Heart right ventricle (tissue), 16 donors: ENCODE measurements at places on chromosomes 7 and 10. TPM values are rescaled to one million over a fixed set of nuclear protein-coding genes. Genes with fewer than 3 reads are reported as not detected.

GRCh38 chr10:58217612-58218011 lies 50.1 kb downstream of the IPMK start:
- DNase-seq = no peak

- no peak for DNase-seq
Measured at GRCh38 chr7:158811894-158812293, 17.4 kb downstream of the ESYT2 start.

DNA sequence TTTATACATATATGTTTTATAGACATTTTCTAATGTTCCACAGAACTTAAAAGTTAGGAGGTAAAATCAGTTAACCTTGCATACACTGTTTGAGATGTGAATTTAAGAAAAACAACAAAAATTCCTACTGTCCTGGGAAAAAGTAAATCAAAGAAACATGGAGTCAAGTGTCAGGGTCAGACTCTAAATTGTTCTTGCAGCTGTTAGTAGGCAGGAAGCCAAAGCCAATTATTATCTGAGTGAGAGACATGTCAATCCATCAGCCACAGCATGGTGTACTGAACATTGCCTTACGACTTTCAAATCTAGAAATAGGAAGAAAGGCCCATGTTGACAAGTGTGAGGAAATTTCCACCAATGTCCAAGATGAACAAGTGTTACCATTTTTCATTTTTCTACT lies 461.2 kb upstream of the MBL2 start:
- no peak for DNase-seq

- DNase-seq = no peak
Measured at GRCh38 chr10:78619115-78619851, 449.5 kb upstream of the ZMIZ1 start.

DNA sequence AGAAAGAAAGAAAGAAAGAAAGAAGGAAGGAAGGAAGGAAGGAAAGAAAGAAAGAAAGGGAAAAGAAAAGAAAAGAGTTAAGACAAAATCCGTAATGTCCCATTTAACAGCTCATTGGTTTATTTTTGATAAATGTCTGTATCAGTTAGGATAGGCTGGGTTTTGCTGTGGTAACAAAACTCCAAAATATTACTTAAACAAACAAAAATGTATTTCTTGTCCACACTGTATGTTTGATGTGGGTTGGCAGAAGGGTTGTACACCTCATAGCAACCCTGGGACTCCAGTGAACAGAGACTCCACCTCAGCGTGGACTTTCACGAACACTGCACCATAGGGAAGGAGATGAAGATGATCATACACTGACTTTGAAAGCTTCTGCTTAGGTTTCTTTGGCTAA lies 59.6 kb downstream of the PPP1R3C start:
- no peak for DNase-seq

- DNase-seq = no peak
Measured at GRCh38 chr10:107618504-107618994, 454.0 kb upstream of the SORCS1 start.

DNA sequence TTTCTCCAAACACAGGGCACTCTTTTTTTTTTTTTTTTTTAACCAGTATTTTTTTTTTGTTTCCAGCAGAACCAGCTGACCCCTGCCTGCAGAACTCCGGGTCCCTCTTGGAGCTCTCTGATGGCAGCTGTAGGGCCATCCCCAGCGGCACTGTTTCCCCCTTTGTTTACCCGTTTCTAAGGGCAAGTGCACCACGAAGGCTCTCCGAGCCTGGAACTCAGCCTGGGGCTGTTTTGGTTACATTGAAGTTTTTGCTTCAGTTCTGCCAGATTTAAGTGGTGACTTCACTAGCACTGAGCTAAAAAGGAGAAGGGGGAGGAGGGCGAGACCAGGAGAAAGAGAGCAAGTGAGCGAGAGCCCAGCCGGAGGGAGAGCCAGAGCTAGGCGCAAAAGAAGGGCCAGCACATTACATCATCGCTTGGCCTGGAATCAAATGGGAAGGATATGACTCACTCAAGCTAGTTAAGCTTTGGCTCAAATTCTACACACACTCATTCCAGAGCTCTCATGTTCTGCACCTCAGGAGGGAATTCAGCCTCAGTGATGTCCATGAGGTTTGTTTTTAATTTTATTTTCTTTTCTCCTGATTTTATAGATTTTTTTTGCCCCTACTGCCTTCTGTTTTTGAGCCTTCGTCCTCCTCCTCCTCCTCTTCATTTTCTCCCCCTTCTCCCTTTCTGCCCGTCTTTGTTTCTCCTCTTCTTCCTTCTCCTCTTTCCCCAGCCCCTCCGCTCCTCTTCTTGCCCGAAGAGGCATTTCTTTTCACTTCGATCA lies 272.3 kb downstream of the TRIL start:
- peak; percentile 99 for DNase-seq

GRCh38 chr10:71613261-71613777 lies 106.3 kb downstream of the C10orf105 start:
- no peak for DNase-seq

CCDC172 gene
- not detected for total RNA-seq

DNA sequence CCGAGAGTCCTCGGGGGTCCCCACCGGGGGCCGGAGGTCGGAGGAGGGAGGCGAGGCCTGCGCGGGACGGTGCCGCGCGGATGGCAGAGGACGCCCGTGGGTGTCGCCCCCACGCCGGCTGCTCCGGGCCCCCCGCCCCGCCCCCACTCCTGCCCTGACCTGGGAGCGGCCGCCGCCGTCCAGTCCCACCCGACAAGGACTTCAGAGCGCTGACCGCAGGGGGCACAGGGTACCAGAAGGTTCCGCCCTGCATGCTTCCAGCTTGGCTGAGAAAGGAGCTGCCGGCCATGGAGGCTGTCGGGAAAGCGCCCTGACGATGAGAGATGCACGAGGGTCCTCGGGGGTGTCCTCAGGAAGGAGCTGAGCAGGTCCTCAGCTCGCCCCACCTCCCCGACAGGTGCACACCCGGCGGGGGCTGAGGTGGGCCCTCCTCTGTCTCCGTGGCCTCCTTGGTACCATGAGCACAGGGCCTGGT lies 57.0 kb upstream of the DNAJB6 start:
- DNase-seq = no peak

DNA sequence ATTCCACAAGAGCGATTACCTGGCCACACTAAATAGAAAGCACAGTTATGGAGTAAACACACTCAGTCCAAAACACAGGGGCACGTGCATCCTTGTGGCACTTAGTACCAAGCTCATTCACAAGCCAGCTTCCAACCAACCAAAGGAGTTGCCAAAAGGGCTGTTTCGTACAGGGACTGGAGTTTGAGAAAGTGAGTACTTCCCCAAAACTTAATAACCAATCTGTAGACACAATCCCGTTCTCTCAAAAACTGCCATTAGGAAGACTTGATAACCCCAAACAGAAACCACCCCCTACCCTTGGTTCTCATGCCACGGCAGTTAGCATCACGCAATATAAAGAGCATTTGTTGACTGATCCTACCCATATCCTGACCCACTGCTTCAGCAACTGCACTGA lies 166.2 kb upstream of the ASAH2 start:
- DNase-seq = no peak

ATOH7 gene
- total RNA-seq = not detected

- DNase-seq = no peak
Measured at GRCh38 chr10:45411607-45411940, 37.6 kb downstream of the ALOX5 start.

PRF1 gene
- total RNA-seq = 13.8 TPM

CYP26C1 gene
- 0.15 TPM for total RNA-seq

DNA sequence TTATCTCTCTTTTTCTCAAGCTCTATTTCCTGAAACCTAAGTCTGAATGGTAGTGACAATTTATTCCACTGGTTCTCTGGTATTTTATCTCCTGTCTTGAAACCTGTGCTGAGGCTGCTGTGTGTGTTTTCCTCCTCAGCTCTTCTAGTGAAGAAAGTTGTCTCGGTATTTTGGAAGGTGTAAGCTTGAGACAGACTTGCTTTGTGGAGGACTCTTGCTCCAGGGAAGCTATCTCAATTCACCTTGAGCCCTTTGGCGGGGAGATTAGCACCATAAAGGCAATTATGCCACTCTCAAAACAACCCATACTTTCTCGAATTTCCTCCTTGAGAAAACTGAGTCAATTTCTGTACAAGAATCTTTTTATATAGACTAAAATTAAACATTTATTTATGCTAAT lies 141.6 kb downstream of the THSD7A start:
- no peak for DNase-seq

DNAJC1 gene
- 9.7 TPM for total RNA-seq

GRCh38 chr10:95559471-95559870 lies 1.7 kb downstream of the SORBS1 start:
- no peak for DNase-seq

DNA sequence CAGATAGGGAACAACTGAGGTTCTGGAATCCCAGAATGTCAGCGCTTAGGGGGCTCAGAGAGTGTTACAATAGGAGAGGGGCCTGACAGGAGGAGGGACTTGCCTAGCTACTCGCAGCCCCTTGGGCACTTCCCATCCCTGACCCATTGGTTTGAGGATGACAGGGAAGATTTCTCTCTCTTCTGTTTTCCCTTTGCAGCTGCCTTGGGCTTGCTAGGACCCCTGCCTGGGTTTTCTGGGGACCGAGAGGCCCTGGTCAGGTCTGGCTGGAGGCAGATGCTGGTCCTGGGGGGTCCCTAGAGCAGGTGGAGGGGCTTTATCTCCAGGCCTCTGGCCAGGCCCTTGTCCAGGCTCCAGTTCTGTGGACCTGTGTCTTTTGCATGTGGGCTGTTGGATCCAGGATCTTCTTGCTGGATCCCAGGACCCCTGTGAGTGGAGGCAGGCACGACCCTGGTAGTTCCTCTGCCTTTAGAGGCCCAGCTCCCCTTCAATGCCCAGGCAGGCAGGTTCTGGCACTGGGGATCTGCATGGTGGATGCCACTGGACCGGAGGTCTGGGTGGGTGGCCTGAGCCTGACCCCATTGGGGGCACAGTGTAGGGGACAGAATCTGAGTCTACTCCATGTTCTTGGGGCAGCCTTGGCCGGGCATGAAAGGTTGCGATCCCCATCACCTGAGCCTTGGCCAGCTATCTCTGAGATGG lies 26.9 kb downstream of the RAMP3 start:
- no peak for DNase-seq

- DNase-seq = no peak
Measured at GRCh38 chr7:36408589-36408988, 18.9 kb downstream of the ANLN start.

GRCh38 chr7:44228571-44229350 lies 28.0 kb downstream of the YKT6 start:
- DNase-seq = no peak

- no peak for DNase-seq
Measured at GRCh38 chr7:77288676-77289320, 89.2 kb upstream of the FGL2 start.

GRCh38 chr7:131012477-131013031 lies 278.5 kb upstream of the KLF14 start:
- no peak for DNase-seq

GRCh38 chr10:11191678-11192077 lies 174.0 kb downstream of the CELF2 start:
- no peak for DNase-seq

DNA sequence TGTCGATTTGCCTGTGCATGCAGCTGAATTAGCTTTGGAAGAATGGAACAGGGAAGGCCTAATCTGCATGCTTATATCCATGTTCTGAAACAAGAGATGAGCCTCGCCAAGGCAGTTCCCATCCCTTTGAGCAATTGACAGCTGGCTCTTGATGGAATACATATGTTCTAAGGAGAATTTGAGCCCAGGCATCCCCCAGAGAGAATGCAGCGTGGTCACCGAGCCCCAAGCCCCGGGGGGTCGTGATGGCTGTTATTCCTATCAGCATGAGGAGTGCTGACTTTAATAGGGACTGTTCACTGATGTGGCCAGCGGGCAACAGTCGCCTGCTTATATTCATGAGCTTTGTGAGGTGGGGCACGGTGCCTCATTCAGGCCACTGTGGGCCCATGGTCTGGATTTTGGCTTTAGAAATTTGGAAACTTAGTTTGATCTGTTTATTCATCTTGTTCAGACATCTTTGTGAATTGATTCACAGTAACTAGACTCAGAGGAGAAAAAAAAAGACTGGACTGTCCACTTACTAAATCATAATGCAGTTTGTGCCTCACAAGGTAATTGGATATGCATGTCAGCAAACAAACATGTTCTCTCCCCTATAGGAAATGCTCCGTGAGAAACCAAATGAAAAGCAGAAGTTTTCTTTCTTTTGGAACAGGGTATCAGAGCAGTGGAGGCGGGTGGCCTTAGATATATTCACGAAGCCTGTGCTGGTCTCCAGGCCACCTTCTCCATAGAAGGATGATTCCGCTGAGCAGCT lies 204.9 kb downstream of the CCDC3 start:
- no peak for DNase-seq

DNA sequence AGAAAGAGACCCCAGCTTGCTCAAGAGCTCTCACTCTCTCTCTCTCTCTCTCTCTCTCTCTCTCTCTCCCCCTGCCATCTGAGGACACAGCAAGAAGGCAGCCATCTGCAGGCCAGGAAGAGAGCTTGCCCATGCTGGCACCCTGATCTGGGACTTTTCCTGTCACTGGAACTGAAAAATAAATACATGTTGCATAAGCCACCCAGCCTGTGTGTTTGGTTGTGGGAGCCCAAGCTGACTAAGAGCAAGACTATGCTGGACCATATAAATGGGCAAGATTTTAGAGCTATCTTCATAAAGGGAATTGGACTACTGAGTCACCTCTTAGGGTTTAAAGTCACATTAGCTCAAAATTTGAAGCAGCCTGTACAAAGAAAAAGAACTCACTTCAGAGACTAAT lies 98.6 kb downstream of the SLC16A9 start:
- no peak for DNase-seq

SSC4D gene
- 1.0 TPM for total RNA-seq

- DNase-seq = no peak
Measured at GRCh38 chr7:101106386-101106785, 20.5 kb upstream of the SERPINE1 start.

TAC1 gene
- total RNA-seq = not detected

VPS41 gene
- 49.3 TPM for total RNA-seq

DNA sequence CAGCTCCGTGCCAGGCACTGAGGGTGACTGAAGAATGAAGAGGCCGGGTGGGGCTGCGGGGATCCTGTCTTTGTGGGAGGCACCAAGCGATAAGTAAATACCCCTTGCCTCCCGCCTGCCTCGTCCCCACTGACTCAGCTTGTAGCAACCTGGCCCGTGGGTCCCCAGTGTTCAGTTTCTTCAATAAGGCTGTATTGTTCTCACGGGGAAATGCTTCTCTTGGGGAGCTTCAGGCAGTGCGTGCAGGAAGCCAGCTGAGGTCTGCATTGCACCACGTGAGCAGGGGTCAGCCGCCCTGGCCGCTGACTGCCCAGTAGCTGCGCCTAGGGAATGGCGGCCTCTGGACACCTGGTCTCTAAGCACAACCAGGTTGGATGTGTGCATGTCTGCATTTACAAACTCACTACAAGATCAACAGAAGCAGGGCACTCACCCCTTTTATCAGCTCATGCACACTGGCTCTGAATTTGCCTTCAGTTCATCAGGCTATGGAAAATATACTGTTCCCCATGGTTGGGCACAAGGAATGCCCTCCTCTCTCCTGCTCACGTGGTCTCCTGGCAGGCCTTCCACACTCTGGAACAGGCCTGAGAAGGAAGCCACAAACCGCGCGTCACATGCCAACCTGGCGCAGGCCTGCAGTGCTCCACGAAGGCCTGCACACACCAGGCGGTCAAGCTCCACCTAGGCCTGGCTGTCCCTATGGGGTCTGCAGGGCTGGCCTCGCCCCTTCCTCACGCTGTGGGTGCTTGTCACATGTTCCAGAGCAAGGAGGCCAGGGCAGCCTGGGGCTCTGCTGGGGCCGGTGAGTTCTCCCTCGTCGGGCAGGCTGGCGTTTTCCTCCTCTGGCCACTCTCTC lies 135.7 kb upstream of the RNF32 start:
- no peak for DNase-seq

NUP205 gene
- total RNA-seq = 11.6 TPM

IFIT2 gene
- 6.2 TPM for total RNA-seq

GRCh38 chr10:79275431-79275851 lies 71.8 kb upstream of the PPIF start:
- peak; percentile 36 for DNase-seq

GRCh38 chr7:116918704-116919103 lies 34.6 kb upstream of the ST7 start:
- DNase-seq = no peak
